Right ventricle myocardium superior (tissue), 1 donor: ENCODE measurements at places on chromosomes 7 and 10. TPM values are rescaled to one million over a fixed set of nuclear protein-coding genes. Genes with fewer than 3 reads are reported as not detected.

DNA sequence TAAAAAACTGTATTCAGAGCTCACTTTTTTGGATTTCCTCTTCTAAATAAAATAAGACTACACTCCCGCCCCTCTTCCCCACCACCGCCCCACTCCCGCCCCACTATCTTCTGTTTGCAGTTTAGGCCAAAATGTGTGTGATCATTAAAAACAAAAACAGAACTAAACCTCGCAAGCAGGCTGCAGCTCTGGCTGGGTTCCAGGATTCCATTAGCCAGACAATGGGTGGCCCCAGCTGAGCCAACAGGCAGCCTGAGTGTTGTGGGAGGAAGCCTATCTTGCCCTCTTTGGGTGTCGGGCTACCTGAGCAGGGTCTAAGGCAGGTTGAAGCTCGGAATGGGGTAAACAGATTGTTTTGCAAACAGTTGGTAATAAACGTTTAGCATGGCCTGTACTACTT is 41.7 kb downstream of the ARL4A start:
- DNase-seq, result peak; percentile 87

- DNase-seq, result no peak
These were observed 136.7 kb downstream of the ACTR3B start for GRCh38 chr7:152896217-152896616.

The ASAH2 gene
- total RNA-seq, result 2.9 TPM

The HBP1 gene
- total RNA-seq, result 68.9 TPM

GRCh38 chr10:49055221-49055849 is 60.0 kb downstream of the VSTM4 start:
- no peak for DNase-seq

The GPER1 gene
- total RNA-seq, result 2.5 TPM

DNA sequence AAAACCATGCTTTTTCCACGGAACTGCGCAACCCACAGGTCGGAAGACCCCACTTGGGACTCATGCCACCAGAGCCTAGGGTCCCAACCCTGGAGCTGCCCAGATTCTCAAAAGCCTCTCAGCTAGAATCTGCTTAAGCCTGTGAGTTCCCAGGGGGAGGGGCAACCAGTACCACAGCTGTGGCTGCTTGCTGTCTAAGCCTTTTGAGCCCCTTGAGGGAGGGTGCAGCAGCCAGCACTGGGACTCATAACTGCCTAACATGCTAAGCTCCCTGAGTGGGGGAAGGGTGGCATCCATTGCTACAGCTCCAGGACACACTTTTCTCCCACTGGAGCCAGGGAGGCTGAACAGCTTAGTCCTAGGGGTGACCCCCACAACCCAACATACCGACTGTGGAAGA is 485.6 kb upstream of the GRM3 start:
- DNase-seq, result no peak

DNA sequence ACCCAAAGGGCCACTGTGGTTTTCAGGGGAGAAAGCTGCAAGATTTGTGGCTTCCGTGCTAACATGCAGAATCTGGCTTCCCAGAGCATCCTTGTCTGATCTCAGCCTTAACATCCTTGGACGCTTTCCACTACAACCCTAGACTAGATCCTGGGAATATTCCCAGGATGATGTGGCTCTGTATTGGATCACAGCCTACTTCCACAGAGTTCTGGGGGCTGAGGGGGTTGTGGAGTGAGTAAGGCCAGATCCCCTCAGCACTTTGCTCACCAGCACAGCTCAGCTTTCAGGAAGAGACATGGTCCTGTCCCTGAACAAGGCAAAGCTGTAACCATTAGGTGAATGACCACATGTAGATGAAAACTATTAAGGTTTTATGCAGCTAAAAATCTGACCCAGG is 241.3 kb upstream of the MYO3A start:
- DNase-seq, result no peak

The SPAM1 gene
- total RNA-seq, result not detected

The OR2A5 gene
- not detected for total RNA-seq

GRCh38 chr10:36110097-36110496 is 468.0 kb upstream of the FZD8 start:
- DNase-seq, result no peak

GRCh38 chr7:117270371-117270770 is 52.5 kb downstream of the WNT2 start:
- no peak for DNase-seq

The DYDC2 gene
- total RNA-seq, result not detected

DNA sequence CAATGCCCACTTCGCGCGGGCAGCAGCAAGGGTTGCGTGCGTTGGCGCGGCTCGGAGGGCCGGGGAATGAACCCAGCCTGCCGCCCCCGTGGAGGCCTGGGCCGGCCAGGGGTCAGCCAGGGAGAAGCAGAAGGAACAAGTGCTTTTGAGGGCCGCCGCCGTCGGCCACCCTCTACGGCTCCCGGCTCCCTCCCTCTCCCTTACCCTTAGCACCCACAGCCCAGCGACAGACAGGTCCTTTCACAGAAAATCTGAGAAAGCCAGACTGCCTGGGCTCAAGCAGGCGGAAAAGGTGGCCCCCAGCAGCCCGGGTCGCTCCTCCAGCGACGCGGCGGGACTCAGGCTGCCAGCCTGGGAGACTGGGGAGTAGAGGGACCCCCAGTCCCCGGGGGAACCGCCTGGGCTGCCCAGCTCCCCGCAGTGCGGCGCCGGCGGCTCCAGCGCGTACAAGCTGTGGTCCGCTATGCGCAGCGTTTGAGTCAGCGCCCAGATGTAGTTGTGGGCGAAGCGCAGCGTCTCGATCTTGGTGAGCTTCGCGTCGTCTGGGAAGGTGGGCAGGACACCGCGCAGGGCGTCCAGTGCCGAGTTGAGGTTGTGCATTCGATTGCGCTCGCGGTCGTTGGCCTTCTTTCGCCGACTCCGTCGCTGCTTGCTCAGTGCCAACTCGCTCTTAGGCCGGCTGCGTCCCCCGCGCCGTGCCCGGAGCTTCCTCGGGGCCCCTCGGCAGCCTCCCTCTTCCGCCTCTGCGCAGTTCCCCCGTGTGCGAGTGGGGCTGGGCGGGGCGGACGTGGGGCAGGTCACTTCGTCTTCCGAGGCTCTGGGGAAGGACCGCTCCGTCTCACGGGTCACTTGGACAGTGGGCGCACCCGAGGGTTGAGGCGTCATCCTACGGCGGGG is 815 bp downstream of the NEUROG3 start:
- no peak for DNase-seq

The STK31 gene
- total RNA-seq, result not detected

The XRCC2 gene
- 0.38 TPM for total RNA-seq

The NEUROD6 gene
- not detected for total RNA-seq

GRCh38 chr7:21261627-21262594 is 166.0 kb upstream of the SP4 start:
- DNase-seq, result no peak

GRCh38 chr7:149664666-149665065 is 108.7 kb downstream of the ZNF467 start:
- no peak for DNase-seq

- no peak for DNase-seq
These were observed 111.9 kb downstream of the TCERG1L start for GRCh38 chr10:131199646-131200045.

The TRIM50 gene
- total RNA-seq, result 0.51 TPM

GRCh38 chr7:152922318-152923081 is 162.9 kb downstream of the ACTR3B start:
- DNase-seq, result no peak

DNA sequence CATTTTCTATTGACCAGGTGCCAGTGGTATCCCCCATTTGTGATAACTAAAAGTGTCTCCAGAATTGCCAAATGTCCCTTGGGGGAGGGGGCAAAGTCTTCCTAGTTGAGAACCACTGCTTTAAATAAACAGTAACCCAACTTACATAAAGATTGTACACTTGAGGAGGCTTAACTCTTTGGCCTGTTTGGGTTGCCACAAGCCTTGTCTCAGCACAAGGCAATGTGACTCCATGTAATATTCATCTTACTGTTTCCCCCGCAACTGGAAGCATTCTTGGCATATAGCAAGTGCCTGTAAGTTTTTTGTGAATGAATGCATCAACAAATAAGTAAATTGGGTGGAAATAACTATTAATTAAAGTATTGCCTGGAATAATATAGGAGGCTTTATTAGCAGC is 108.3 kb downstream of the ANK3 start:
- no peak for DNase-seq

The DRGX gene
- total RNA-seq, result not detected

- no peak for DNase-seq
These were observed 7.0 kb upstream of the SPAG6 start for GRCh38 chr10:22338185-22338900.

The SLC26A4 gene
- total RNA-seq, result 0.46 TPM

DNA sequence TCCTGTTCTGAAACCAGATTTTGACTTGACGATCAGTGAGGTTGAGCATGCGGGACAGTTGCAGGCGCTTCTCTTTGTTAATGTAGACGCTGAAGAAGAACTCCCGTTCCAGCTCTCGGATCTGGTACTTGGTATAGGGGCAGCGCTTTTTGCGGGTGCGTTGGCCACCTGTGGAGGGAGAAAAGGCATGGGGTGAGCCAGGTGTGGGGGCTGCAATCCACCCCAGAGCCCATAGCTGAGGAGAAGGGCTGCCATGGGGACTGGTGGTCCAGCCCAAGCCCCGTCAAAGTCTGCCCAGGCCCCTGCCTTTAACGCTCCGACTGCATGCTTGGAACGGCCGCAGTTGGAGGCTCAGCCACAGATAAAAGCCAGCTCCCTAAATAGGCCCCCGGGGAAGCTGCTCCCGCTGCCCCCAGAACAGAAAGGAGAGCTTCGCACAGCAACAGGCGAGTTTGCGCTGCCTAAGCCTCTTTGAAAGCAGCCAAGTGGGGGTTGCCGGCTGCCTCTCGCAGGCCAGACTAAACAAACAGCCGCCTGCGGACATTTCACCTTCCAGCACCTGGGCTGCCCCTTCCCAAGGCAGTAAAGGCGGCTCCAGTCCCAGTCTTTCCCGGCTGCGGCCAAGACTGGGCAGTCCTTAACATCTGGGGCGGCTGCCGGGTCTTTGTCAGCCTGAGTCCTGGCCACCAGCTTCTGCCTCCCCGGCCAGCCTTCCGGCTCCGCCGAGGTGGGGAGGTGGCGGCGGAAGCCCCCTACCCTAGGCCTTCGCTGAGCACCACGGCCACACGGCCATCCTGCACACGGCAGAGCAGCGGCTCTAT is 2.0 kb downstream of the HOXA11 start:
- no peak for DNase-seq

DNA sequence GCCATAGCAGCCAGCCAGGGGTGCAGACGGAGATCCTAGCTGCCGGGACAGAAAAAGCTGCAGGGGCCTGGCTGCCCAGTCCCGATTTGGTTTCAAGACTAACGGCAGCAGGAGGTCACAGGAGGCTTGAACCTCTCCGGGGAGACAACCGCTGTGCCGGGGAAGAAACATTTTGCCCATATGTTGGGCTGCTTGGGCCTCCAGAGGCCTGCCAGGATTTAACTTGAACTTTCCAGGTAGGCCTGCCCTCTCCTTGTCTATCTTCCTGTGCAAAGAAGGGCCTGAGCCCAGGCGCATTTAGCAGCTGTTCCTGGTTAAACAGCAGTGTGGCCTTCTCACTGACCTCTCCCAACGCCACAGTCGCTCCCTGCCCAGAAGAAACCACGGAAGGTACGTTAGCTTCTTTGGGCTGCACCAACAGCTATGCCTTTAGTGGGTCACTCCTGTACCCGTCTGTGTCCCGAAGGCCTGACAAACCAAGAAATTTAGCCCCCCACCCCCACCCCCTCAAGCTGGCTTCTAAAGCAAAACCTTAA is 17.1 kb upstream of the PTF1A start:
- DNase-seq, result no peak

DNA sequence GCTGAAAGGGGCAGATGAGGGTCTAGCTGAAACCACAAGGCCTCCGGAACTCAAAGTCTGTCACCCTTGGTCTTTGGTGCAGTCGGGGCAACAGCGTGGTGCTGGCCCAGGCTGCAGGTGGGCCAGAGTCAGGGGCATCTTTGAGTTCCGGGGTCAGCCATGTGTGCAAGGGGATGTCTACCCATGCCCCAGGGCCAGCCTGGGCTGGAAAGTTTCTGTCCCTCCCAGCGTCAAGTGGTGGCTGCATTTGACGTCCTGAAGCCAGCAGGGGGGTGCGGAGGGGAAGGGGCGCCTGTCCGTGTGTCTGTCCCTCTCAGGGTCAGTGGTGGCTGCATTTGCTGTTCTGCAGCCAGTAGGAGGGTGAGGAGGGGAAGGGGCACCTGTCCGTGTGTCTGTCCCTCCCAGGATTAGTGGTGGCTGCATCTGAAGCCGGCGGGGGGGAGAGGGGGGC is 638 bp downstream of the BRAT1 start:
- peak; percentile 37 for DNase-seq

The CHN2 gene
- 17.7 TPM for total RNA-seq

GRCh38 chr10:44986670-44987069 is 8.1 kb upstream of the DEPP1 start:
- no peak for DNase-seq

- DNase-seq, result no peak
These were observed 51.1 kb upstream of the NANOS1 start for GRCh38 chr10:118978316-118978997.

DNA sequence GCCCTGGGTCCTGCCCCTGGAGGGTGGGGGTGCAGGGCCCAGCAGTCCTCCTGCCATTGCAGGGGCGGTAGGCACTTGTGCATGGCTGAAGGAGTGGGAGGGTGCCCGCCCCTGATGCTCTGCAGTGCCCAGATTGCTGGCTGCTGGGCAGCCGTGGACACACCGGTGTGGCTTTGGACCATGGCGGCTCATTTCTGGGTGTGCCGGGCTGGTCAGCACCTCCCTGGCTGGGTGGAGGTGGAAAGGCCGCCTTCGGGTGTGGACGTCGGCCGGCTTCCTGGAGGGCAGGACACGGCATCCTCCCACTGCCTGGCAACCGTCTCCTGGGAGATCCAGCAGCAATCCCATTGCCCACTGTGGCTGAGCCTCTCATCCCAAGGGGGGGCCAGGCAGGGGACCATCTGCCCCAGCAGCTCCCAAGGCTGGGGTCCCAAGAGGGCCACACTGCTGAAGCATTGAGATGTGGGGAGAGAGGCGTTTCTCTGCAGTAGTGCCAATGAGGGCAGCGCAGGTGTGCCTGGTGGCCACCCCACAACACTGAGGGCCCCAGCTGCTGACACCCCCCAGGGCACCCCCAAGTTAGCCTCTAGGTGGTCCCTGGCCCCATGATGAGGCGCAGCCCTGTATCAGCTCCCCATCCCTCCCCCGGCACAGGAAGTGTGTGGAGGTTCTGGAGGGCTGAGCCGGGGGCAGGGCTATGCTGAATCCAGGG is 12.9 kb downstream of the TTYH3 start:
- no peak for DNase-seq

- no peak for DNase-seq
These were observed 54.1 kb downstream of the FOXL3 start for GRCh38 chr7:343864-344607.

GRCh38 chr10:47160967-47161366 is 139.0 kb upstream of the GDF10 start:
- no peak for DNase-seq

- DNase-seq, result no peak
These were observed 35.4 kb downstream of the C7orf25 start for GRCh38 chr7:42876182-42877068.

The HMX3 gene
- total RNA-seq, result not detected

GRCh38 chr7:68122801-68123200 is 1126.2 kb downstream of the TYW1 start:
- no peak for DNase-seq

- no peak for DNase-seq
These were observed 1.9 kb upstream of the INSYN2A start for GRCh38 chr10:127198307-127198706.
